ENCODE measurements at places on chromosomes 6 and 20.

- DNase-seq, result peak; percentile 38
These were observed 195.2 kb upstream of the PROKR2 start for GRCh38 chr20:5511930-5512329.

GRCh38 chr6:73451223-73452106 is 632 bp downstream of the CGAS start:
- peak; percentile 62 for DNase-seq

DNA sequence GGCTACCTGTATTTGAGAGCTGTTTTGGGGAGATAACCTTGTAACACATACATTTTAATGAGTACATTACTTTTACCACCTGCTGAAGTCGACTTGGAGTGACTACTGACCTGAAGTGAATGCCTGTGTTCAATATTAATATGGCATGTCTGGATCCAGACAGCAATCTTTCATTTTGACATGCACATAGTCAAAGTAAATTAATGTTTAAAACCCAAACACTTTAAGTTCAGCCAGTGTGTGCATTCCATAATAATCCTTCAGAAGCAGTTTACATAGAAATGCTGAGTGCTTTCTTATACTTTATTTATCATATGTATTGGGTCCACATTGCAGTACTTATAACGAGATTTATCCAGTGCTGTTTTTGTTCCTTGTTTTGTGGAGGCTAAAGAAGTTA is 38.0 kb downstream of the CDKAL1 start:
- no peak for DNase-seq

DNA sequence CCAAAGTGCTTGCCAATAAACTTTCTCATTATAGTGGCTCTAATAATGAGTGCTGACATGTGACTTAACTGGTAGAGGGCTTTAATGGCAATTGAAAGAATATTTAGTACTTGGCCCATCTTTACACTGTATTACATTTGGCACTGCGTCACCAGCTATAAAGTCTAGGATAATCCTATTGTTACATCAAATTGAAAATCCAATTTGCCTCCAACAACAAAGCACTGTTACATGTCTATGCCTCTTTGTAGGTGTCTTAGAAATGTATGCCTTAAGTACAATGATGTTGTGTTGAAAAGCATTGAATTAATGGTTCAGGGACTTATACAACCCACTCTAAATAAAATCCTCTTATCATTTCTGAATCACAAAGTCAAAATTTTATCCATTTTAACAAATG is 420.4 kb upstream of the JAG1 start:
- no peak for DNase-seq

- no peak for DNase-seq
These were observed 38.0 kb downstream of the COL12A1 start for GRCh38 chr6:75167851-75168250.

- no peak for DNase-seq
These were observed 5.4 kb upstream of the CPXM1 start for GRCh38 chr20:2805689-2806350.

DNA sequence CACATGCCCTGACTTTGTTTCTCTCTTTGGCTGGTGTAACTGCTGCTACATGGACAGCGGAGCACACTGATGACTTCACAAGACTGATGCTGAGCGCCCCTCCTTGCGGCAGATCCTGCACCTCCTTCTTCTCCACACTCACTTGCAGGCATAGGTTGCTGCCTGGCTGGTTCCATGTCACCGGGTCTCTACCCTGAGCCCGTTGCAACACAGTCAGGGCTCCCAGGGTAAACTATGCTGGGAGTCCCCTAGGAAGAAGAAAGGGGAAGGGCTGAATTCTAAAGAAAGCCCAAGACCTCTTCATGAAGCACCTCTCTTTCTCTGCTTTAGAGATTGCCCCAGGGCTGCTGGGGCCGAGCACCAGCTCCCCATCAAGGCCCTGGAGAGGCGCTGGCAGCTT is 83.3 kb upstream of the DUSP22 start:
- DNase-seq, result no peak

- DNase-seq, result no peak
These were observed 556.9 kb downstream of the CD83 start for GRCh38 chr6:14674458-14674857.

GRCh38 chr6:16762550-16763477 is 1.6 kb upstream of the ATXN1 start:
- DNase-seq, result peak; percentile 71

DNA sequence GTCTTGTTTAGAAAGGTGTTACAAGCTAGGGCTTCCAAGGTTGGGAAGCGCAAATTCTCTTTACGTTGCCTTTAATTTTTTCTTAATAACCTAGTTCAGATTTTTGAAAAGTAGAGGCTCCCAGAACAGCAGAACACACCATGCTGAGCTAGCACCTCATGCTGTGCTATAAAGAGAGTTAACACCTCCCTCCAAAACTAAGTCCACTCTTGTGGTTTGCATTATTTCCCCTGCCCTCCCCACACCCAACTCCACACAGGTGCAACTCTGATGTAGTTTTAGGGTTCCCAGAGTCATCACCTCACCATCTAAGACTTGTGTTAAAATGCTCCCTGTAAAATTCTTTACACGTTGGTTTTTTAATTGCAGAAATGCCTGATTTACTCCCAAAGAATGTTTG is 459.4 kb upstream of the JARID2 start:
- no peak for DNase-seq

DNA sequence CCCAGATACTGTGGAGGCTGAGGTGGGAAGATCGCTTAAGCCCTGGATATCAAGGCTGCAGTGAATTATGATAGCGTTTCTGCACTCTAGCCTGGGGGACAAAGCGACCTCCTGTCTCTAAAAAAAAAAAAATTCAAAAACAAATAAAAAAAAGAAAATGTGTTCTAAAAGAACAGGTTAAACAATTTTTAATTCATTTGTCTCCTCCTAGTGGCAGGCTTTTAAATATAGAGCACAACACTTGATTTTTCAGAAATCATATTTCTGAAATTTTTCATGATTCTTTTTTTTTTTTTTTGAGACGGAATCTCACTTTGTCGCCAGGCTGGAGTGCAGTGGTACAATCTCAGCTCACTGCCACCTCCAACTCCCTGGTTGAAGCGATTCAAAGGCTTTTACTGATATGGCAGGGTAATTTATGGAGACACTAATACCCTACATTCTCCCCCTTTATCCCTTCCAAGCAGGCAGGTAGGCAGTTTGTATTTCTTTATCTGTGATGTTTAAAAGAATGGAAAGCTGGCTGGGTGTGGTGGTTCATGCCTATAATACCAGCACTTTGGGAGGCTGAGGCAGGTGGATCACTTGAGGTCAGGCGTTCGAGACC is 8.7 kb upstream of the GTF3C6 start:
- DNase-seq, result no peak

DNA sequence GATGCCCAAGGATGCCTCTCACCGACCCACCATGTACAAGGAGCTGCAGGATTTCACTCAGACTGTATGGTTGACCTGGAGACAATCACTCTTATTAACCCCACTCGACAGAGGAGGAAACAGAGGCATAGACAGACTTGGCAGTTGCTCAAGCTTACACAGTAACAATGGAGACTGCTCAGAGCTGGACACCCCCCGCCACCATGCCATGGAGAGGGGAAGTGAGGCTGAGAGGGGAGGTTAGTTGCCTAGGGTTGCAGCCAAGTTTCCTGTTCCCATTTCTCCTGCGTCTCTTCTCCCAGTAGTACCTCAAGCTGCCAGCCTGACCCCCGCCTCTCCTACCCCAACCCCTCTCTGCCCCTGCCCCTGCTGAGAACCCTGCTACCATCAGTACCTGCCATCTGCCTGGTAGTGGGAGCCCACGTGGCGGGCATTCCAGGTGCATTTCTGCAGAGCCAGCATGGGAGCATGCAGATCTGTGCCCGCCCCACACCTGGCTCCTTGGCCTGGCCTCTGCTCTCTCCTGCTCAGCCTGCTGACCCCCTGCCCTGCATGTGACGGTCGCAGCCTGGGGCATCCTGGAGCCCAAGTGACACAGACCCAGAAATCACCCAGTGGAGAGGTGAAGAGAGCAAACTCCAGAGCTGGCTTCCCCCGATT is 157.7 kb downstream of the PREX1 start:
- no peak for DNase-seq

DNA sequence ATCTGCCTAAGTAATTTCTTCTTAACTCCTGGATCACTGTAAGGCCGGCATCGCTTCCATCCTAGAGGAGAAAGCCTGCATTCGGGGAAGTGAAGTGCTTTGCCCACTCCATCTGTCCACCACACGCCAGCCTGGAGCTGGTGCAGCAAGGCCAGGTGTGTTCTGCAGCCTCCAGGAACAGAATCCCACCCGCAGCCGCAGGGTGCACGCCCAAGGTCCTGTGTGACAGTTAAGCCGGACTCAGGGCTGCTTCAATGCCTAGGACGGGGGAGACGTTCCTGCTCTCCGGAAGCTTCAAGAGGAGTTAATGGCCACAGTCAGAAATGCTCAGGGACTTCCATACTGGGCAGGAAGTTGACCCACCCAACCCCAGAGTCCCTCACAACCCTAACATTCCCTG is 86.1 kb upstream of the QKI start:
- no peak for DNase-seq

- DNase-seq, result no peak
These were observed 5.2 kb upstream of the ADRM1 start for GRCh38 chr20:62297449-62298227.

GRCh38 chr20:59386809-59387208 is 86.4 kb downstream of the EDN3 start:
- DNase-seq, result no peak

GRCh38 chr20:32449057-32449889 is 91.1 kb downstream of the ASXL1 start:
- no peak for DNase-seq

DNA sequence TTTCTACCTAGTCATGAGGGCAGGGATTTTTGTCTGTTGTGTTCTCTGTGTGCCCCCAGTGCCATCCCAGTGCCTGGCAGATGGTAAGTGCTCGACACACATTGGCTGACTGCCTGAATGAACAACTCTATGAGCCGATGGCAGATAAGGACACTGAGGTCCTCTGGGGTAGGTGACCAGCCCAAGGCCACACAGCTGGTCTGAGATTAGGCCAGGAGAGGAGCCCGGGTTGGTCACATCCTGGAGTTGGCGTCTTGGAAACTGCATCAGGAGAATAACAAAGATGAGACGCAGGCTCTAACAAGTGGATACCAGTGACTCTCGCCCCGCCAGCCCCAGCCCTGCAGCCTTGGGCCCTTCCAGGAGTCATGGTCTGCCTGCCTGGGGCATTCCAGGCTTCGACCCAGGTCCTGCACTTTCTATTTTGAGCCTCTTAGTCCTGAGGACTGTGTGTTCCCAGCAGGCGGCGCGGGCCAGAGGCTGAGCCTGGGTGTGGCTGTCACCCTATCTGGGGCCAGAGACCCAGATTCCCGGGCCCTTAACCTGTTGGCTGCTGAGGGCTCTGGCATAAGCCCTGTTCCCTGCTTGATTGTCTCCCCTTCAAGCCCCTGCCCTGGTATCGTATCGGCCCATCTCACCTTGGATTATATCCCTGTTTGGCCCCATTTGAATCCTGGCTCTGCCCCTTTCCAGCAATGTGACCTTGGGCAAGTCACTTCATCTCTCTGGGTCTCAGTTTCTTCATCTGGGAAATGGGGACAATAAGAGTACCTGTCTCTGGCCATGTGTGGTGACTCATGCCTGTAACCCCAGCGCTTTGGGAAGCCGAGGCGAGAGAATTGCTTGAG is 88.3 kb downstream of the CEBPB start:
- no peak for DNase-seq

GRCh38 chr20:53050338-53050737 is 78.2 kb downstream of the TSHZ2 start:
- no peak for DNase-seq

- no peak for DNase-seq
These were observed 20.3 kb upstream of the GTF3C6 start for GRCh38 chr6:110938171-110938570.

GRCh38 chr20:45629496-45630100 is at the start of gene WFDC10A:
Gene WFDC10A, plus strand, starts transcription at chr20:45629739. Its CDS starts 75 bp downstream, at chr20:45629814.
- DNase-seq, result peak; percentile 32

DNA sequence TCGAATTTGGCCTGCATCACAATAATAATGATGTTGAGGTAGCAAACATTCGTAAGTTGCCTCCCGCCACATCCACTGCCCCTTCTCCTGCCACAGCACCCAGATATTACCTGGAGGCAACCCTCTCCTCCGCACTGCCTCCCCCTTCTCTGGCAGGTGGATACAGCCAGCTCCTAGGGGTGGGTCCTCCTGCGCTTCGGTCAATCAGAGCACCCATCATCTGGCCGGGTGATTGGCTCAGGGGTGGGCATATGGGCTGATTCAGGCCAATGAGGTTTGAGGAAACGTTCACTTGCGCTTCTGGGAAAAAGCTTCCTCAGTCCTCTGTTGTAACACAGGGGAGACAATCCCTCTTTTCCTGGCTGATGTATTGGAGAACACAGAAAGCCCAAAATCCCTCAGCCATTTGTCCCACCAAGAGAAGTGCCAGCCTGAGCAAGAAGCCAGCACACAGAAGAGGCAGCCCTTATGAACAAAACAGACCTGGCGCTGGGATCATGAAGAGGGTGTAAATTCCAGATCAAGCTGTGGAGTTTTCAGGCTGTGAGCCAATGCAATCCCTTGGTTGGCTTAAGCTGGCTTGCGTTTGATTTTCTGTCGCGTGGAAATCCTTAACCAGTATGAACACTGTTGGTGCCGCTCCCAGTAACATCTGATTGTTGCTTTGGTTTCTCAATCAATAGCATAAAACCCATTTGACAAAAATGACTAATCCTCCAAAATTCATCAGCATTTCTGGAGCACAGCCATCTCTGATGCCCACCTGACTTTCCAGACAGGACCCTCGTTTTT is 82.2 kb downstream of the PRDM1 start:
- DNase-seq, result peak; percentile 17

Measured in activated CD8-positive, alpha-beta T cell treated with anti-CD3 and anti-CD28 coated beads, Interleukin-2, amount 10 ng/mL, durations not matched to agents 7 days and 5 days (primary cell).